ENCODE measurements at places on chromosomes 13 and 19.

DNA sequence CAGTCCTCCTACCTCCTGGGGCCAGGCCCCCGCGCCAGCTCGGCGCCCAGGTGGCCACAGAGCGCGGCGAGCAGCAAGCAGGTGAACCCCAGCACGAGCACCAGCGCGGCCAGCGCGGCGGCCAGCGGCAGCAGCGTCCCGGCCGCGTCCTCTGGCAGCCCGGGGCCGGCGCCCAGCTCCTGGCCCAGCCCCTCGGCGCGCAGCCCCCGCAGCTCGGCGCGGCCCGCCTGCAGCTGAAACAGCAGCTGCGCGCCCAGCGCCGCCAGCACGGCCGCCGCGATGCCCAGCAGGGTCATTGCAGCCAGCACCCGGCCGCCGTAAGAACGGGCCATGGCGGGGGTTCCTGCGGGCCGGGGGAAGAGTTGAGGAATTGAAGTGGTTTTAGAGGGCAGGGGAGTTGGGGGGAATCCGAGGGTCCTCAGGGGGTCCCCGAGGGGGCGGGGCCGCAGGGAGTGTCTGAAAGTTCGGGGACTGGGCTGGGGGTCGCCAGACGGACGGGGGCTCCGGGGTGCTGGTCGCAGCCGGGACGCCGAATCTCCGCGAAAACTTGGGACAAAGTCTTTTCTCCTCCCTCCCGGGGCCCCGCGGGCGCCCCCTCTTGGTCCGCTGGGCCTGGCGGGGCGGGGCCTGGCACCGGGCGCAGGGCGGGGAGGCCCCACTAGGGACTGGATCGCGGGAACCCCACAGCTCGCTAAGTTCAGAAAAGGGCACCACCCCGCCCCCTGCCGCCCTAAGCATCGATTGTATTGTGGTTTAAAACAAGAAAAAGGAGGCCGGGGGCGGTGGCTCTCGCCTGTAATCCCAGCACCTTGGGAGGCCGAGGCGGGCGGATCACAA lies at the start of gene TMEM221:
TSS of gene TMEM221 (minus strand) at position 538 of the 837 bp plus-strand sequence. CDS start at position 332, 206 bp downstream.
- H3K4me1 ChIP-seq: peaks cover 12% of the 10 kb centered on the region
- H3K27me3 ChIP-seq: peaks cover 5% of the 10 kb centered on the region
- peak within 1 kb of the TSS; percentile 55 for H3K4me3 ChIP-seq
- peak; percentile 47 for DNase-seq

DNA sequence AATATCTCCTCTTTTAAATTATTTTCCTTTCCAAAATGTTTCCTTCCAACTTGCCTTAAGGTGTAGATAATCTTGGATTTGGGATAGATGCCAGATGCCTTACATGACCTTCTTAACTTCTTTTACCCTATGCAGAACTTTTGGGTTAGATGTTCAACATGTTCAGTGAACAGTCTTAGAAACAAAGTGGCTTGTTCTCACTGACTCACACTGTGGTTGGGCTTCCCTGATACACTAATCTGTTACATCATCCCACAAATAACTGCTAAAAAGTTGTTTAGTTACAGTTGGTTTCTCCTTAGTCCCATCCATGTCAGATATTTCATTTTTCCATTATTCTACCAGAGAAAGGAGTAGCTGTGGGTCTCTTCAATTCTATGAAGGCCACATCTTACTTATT lies 2638.2 kb downstream of the PCDH9 start:
- H3K4me3 ChIP-seq: no peak overlapping the region
- H3K4me1 ChIP-seq: no peaks in the 10 kb centered on the region
- DNase-seq: no peak
- H3K27ac ChIP-seq: no peak overlapping the region
- no peaks in the 10 kb centered on the region for H3K27me3 ChIP-seq
- H3K36me3 ChIP-seq: no peaks in the 10 kb centered on the region

GRCh38 chr13:113458253-113459065 lies 5.2 kb upstream of the ADPRHL1 start:
- DNase-seq: no peak
- H3K27ac ChIP-seq: no peak overlapping the region
- H3K27me3 ChIP-seq: no peaks in the 10 kb centered on the region
- no peaks in the 10 kb centered on the region for H3K4me1 ChIP-seq
- H3K4me3 ChIP-seq: no peak overlapping the region
- H3K36me3 ChIP-seq: peaks cover 72% of the 10 kb centered on the region

DNA sequence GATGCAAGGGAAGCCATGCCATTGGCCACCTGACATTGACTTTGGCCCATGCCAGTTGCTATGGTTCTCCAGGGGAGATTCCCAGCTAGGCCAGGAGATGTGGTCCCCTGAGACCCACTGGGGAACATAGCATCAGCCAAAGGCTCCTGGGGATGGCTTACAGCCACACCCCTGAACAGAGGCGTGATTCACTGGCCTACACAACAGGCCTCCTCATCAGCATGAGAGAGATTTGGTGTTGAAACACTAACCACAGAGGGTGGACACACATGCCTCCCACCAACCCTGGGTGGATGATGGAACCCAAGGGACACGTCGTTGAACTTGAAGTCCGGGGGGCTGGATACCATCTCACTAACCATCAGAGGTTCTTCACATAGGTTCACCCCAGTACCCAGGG lies 14.4 kb downstream of the IQCN start:
- H3K27ac ChIP-seq: no peak overlapping the region
- no peaks in the 10 kb centered on the region for H3K4me1 ChIP-seq
- no peaks in the 10 kb centered on the region for H3K36me3 ChIP-seq

DNA sequence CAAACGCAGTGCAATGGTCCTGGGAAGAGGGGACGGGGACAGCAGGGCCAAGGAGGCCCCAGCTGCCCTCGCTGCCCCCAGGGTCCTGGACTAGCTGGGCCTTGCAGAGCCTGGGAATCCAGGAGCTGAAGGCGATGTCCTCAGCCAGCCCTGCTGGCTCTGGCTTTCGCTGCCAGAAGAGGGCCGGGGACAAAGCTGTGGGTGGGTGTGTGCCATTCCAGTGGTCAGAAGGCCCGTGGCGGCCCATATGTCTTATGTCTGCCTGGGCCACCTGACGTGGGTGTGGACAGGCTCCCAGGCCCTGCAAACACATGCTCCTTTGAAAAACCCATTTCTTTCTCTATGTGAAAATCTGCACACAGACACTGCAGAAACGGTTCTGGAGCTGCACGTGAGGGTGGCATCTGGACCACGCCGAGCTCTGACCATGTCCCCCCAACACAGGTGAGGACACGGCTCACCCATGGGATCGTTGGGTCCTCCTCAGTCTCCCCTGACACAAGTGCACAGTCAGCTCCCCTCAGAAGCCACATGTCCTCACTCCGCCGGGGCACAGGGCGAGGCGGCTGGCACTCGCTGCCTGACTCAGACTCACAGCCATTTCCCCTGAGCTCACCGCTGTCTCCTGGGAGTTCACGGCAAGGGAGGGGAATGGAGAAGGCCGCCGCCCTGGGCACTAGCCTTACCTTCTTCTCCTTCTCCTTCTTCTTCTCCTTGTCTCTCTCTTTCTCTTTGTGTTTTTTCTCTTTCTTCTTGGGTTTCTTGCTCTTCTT lies 16.9 kb downstream of the IZUMO4 start:
- no peaks in the 10 kb centered on the region for H3K27me3 ChIP-seq
- H3K27ac ChIP-seq: no peak overlapping the region
- DNase-seq: no peak
- H3K4me1 ChIP-seq: peaks cover 3% of the 10 kb centered on the region

DNA sequence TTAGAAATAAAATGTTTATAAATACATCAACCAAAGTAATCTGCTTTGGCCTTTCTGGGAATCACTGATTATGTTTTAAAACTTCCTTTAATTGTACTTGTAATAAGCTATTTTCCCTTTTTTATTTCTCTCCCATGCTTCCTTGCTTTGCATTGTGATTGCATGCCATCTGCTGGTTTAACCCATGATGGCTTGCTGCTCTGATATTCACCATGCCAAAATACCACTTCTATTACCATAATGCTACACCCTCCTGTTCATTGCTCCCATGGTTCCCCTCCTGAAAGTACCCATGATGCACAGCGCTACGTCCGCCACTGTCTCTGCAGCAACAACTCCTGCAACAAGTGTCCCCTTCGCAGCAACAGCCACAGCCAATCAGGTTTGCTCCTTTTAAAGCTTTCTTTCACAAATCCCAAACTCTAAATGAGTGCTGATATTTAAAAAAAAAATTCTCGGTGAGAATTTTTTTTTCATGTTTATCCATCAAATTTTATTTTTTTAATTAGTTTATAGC lies 67.7 kb upstream of the RAP2A start:
- no peak overlapping the region for H3K27ac ChIP-seq
- DNase-seq: no peak
- H3K4me3 ChIP-seq: no peak overlapping the region
- H3K27me3 ChIP-seq: no peaks in the 10 kb centered on the region
- H3K4me1 ChIP-seq: peaks cover 25% of the 10 kb centered on the region

- H3K27me3 ChIP-seq: no peaks in the 10 kb centered on the region
- no peak overlapping the region for H3K27ac ChIP-seq
- no peak overlapping the region for H3K4me3 ChIP-seq
- no peak for DNase-seq
Measured at GRCh38 chr13:99577934-99578917, 77.0 kb downstream of the TM9SF2 start.

GRCh38 chr19:2271234-2272103 lies 10.5 kb downstream of the PEAK3 start:
- peaks cover 18% of the 10 kb centered on the region for H3K4me1 ChIP-seq
- H3K27me3 ChIP-seq: no peaks in the 10 kb centered on the region
- peak overlapping the region; percentile 89 for H3K4me3 ChIP-seq
- H3K27ac ChIP-seq: peak overlapping the region; percentile 95

DNA sequence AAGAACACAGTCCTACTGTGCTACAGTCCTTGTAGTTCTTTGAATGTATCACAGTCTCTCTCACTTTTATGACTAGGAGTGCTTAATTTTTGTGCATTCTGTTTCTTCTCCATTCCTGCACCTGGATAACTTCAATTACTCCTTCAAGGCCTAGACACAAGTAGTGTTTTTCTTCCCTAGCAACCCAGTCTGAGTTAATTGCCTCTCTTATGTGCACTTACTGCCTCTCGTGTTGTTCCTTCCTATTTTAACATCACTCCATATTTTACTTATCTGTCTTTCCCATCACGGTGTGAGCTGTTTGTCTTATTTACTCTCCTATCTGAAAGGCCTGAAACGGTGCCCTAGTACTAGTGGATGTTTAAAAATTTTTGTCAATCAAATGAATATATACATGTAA lies 101.5 kb downstream of the HS6ST3 start:
- no peak overlapping the region for H3K27ac ChIP-seq
- H3K4me3 ChIP-seq: no peak overlapping the region
- no peak for DNase-seq
- H3K4me1 ChIP-seq: no peaks in the 10 kb centered on the region

DNA sequence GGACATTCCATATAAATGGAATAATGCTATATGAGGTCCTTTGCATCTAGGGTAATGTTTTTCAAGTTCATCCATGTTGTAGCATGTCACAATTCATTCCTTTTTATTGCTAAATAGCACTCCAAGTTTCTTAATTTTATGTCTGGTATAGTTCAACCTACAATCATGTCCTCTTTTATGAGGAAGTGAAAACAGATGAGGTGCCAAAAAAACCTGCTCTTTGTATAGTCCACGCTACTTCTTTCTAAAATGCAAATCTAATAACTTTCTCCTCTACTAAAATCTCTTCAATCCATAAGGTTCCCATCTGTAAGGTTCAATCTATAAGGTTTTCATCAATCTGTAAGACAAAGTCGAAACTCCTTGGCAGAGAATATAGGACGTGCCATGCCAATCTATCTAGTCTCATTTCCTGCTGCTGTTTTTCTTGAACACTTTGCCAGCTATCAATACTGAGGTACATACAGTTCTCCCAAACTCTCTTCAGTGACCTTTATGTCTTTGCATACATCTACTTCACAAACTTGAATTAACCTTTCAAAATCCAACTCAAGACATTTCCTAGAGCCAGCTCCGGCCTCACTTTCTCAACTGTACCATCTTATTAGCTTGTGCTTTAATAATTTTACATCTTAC lies 33.7 kb downstream of the INTS6 start:
- peaks cover 37% of the 10 kb centered on the region for H3K36me3 ChIP-seq
- H3K4me1 ChIP-seq: peaks cover 75% of the 10 kb centered on the region
- no peaks in the 10 kb centered on the region for H3K27me3 ChIP-seq
- DNase-seq: no peak
- H3K4me3 ChIP-seq: peak overlapping the region; percentile 28

All from naive thymus-derived CD8-positive, alpha-beta T cell (primary cell).